ENCODE measurements at places on chromosomes 5 and 9.

DNA sequence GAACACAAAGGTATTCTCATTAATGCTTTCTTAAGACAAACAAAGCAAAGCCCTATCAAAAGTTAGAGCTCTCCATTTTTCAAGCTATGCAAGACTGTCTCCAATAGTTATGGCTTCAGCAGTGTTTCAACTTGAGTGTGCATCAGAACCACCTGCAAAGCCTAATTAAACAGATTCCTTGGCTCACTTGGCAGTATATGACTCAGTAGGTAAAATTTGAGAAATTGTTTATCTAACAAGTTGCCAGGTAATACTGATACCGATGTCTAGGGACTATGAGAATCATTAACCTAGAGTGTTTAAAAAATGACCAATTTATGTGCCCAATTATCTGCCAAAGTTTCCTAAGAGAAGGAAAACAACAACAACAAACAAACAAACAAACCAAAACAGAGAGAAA, 60.3 kb upstream of the PARP8 start:
- DNase-seq, result no peak

GRCh38 chr5:167614294-167615021, 677.0 kb upstream of the WWC1 start:
- DNase-seq, result no peak

- DNase-seq, result no peak
Observed at GRCh38 chr5:115767424-115767823, 49.0 kb downstream of the CDO1 start.

DNA sequence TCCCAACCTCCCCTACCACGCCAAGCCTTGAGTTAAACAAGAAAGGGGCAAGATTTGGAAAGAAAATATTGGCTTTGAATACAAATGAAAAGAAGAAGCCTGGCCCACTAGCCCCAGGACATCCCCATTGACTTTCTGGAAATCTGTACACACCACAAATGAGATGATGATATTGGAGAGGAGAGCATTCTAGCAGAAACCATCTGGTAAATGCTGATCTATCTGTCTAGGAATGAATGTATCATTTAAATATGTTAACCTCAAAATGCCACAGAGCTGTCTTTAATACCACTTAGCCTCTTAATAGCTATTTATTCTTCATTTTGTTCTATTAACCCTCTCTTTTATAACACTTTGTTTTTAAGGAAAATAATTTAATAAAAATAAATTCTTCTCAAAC, 270.2 kb upstream of the PDE4D start:
- DNase-seq, result no peak

DNA sequence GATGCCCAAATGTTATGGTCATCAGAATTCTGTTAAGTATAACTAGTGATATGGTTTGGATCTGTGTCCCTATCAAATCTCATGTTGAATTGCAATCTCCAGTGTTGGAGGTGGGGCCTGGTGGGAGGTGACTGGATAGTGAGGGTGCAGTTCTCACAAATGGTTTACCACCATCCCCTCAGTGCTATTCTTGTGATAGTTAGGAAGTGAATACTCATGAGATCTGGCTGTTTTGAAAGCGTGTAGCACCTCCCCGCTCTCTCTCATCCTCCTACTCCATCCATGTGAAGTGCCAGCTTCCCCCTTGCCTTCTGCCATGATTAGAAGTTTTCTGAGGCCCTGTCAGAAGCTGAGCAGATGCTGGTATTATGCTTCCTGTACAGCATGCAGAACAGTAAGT, 359.5 kb downstream of the TMEM167A start:
- no peak for DNase-seq

- DNase-seq, result no peak
Observed at GRCh38 chr5:54651482-54652076, 134.0 kb downstream of the SNX18 start.

DNA sequence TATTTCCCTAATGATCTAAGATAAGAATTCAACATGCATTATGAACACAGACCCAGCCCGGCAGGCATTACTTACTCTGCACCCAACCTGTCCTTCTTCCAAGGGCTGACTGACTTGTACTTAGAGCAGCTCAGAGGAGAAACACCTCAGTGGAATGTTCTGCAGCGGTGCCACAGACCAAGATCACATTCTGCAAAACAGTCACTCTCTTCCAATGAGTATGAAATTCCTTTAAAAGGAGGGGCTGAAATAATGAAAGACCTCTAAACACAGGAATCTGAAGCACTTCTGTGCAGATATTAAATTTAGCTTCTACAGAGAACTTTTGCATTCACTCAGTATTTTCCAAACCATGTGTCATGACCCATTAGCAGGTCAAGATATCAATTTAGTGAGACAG, 172.9 kb downstream of the ZDHHC21 start:
- no peak for DNase-seq

DNA sequence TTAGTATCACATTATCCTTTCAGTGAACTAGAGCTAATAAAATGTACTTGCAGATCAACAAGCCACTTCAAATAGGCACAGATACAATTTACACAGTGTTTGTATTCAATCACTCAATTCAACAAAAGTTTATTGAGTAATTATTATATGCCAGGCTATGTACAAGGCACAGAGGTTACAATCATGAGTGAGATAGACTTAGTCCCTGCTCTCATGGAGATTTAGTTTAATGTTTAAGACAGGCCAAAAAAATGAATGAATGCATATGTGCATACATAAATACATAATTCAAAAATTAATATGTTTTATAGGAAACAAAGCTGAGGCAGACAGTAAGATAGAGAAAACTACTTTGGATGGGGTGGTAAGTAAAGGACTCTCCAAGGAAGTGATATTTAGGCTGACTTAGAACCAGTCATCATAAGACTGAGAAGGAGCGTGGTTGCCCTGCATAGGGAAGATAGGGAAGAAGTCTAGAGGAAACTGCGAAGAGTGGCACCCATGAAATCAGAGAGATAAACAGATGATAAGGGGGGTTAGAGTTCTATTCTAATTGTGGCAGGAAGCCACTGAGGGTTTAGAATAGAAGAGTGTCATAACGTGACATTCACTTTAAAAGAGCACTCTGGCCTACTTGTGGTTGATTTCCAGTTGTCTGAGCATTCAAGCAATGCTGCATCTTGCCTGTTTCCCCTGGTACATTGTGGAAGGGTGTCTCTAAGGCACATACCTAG, 49.7 kb upstream of the GRAMD2B start:
- no peak for DNase-seq

DNA sequence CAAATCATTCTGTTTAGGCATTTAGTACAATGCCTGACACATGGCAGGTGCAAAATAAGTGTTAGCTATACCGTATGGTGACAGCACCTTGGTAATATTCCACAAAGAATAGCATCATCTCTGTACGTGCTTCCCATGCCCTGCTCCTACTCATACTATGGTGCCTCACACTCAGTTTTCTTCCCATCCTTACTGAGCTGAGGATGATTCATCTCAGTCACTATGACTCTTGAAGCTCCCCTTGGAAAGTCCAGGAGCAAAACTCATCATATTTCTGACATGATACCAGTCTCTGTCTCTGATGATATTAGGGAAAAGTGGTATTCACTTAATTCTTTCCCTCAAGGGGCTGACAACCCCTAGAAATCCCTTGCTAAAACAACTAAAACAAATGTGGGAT, 423.3 kb downstream of the EFNA5 start:
- DNase-seq, result no peak

DNA sequence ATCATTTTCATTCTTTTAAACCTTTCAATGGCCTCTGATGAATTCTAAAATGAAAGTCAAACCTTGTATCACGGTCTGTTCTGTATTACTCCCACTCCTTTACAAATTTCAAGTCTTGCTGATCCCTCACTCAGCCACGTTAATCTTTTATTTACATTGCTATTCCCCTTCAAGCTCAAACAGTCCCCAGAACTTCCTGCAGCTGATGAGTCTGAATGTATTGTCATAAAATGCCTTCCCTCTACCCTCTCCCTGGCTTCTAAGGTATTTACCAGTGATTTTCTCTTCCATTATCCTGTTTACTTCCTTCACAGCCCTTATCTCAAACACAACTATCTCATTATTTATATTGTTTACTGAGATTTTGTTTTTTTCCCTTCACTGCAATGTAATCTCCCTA, 562.3 kb upstream of the C9orf72 start:
- DNase-seq, result no peak

DNA sequence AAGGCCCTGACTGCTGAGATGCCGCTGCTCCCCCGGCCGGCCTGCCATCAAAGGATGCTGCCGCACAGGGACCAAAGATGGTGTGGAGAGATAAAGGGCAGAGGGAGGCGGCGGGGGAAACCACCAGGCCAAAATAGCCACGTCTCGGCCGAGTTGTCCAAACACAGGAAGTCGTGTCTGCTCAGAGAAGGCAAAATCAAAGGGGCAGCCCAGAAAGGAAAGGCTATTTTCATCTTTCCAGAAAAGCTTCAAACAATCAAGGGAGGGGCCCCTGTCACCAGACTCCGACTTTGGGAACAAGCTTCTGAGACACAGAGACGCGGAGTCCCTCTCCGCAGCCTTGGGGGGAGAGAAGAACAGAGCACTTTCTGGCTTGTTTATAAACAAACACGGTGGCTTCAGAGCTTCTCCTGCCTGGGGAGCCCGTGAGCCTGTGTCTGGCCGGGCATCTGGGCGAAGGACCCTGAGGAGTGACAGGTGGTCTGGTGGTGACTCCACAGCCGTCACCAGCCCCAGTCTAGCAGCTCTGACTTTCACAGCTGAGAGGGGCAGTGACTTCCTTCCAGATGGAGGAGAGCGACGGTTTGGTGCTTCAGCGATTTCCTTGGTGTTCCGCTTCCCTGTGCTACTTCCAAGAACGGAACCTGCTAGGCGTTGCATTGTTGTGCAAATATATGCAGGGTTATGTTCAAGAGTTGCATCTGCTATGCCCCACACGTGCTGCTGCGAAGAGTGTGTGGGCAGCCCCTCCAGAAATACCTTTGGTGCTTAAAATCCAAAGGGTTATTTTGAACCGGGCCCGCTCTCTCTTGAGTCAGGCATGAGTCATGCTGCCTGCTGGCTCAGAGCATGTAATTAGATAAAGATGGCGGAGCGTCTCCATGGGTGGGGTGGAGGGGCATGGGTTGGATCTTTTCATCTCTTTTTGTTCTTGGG, 24.0 kb downstream of the ADAMTSL2 start:
- DNase-seq, result no peak

DNA sequence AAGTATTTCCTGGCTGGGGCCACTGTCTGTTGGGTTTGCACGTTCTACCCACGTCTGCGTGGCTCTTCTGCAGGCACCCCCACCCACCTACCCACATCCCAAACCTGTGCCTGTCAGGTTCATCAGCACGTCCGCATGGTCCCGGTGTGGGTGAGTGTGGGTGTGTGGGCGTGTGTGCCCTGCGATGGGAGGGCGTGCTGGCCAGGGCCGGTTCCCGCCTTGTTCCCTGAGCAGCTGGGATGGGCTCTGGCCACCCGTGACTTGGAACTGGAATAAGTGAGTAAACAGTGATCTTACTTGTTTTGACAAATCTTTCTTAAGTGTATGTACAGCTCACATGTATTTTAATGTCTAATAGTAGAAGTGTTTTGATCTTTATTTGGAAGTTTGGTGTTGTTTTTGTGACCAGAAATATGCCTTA, 20.4 kb downstream of the ERGIC1 start:
- no peak for DNase-seq

GRCh38 chr5:75678155-75678554, 39.1 kb downstream of the POC5 start:
- no peak for DNase-seq

- DNase-seq, result no peak
Observed at GRCh38 chr9:101508211-101508610, 25.4 kb upstream of the RNF20 start.

- no peak for DNase-seq
Observed at GRCh38 chr9:104841601-104842141, 77.7 kb downstream of the NIPSNAP3B start.

GRCh38 chr5:94853120-94853519, 234.7 kb downstream of the SLF1 start:
- no peak for DNase-seq

- no peak for DNase-seq
Observed at GRCh38 chr5:102222772-102223171, 73.3 kb downstream of the SLCO4C1 start.

GRCh38 chr5:174482607-174483024, 241.8 kb upstream of the MSX2 start:
- no peak for DNase-seq

- no peak for DNase-seq
Observed at GRCh38 chr9:120281665-120282064, 298.3 kb downstream of the CDK5RAP2 start.

GRCh38 chr5:94397508-94397907, 220.9 kb downstream of the KIAA0825 start:
- no peak for DNase-seq

DNA sequence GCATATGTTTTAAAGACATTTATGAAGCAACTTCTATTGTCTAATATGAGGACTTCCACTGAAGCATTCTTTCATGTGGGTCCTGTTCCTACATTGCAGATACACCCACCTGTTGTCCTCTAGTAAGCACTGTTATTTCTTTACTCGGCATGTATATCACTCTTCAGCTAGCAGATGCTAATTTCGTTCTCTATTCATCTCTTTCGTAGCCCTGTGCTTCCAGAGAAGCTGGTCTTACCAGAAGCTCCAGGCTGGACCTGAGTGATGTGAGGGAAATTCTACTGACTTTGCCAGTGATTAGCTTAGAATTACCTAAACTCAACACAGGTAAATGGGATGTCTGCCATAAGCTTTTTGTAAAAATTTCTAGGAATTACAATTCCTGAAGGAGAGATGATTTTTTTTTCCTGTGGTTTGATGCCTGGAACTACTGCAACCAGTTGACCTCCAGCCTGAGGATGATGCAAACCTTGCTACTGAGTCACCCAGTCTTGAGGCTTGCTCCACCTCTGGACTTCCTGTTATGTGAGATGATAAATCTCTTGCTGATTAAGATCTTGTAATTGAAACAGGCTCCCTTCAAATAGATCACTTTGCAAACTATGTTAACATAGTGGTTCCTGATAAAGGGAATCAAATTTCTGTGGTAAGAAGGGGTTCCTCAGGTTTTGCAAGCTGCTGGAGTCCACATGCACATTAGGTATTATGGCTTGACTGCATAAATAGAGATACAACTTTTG, 52.2 kb upstream of the SPINK5 start:
- DNase-seq, result no peak

- no peak for DNase-seq
Observed at GRCh38 chr9:131697097-131697496, 42.8 kb downstream of the RAPGEF1 start.

Measured in activated CD4-positive, alpha-beta T cell treated with anti-CD3 and anti-CD28 coated beads, Interleukin-2, amount 10 ng/mL, durations not matched to agents 7 days and 5 days (primary cell).